Stimulated activated CD8-positive, alpha-beta memory T cell treated with anti-CD3 and anti-CD28 coated beads, Interleukin-7, amount 100 ng/mL, for 4 hours (primary cell): ENCODE measurements at places on chromosomes 2 and 18.

DNA sequence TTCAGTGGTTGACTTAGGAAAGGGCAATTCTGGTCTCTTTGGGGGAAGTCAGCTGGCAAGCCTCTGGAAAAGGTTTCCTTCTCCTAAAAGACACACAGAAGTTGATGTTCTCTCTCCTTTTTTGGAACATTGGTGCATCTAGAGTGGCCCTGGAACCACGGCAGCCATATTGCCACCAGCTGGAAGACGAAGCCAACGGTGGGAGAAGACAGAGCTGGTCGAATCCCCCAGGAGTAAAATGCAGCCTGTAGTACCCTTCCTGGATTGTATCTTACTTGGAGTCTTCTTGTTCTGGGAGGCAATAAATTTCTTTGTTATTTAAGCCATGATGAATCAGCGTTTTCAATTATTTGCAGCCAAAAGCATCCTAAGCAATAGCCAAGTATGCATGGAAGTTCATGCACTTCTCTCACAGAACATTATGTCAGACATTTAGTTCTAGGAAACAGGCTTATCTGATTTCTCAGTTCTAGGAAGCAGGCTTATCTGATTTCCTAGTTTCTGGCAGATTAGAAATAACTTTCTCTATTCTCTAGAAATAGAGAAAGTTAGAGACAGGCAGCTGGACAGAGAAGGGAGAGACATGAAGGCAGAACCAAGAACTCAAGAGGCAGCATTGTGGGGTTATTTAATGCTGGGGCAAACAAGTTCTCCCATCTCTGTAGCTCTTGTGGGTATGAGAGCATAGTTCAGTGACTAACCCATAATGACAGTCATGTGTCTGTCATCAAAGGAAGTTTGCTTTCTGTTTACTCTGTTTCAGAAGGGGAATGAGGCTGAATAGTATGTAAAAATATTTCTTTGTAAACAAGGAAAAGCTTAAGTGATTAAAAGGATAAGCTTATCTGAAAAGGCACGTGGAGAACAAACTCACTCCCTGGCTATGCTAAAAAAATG is 40.5 kb upstream of the NABP1 start:
- DNase-seq = no peak

DNA sequence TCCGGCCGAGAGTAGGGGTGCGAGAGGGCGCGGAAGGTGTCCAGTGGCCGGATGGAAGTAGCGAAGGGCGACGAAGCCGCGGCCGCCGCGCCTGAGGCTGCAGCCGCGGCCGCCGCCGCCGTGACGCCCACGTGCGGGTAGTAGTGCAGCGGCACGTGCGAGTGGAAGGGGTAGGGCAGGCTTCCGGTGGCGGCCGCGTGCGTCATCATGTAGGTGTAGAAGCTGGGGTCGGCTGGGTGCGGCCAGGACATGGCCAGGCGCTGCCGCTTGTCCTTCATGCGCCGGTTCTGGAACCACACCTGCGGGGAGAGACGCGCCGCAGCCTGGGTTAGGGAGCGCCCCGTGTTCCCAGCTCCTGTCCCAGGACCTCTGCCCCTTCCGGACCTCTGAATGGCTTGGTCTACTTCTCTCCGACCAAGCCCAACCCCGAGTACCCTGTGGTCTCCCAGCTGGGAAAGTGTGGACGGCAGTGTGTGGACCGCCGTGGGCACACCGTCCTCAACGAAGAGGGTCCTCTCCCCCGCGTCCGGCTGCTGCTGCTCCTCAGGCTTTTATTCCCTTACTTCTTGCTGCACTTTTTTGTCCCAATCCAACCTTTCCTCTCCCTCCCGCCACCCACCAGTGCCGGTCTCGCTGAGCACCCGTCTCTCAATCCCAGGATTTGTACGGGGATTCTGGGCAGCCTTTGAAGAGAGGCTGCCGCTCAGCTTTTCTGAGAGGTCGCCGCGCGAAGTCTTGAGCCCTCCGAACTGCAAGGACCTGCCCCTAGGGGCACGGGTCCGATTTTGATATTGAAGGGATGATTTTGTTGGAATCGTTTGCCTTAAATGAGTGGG is 3.0 kb downstream of the EVX2 start:
- DNase-seq = no peak

- DNase-seq = no peak
Measured at GRCh38 chr2:209614690-209615369, 156.8 kb upstream of the UNC80 start.

DNA sequence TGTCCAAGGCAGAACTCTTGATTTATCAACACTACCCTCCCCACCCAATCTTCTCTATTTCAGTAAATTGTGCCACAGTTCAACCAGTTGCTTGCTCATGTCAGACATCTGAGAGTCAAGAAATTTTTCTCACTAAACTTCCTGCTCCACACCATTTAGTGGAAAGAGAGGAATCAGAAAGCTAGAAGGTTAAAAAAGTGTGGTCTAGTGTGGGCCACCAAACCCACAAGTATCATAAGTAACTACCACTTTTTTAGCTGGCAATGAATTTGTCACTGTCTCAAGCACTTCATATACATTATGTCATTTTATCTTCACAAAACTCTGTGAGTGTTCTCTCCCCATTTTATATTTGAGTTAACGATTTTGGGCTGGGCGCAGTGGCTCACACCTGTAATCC is 16.6 kb upstream of the MSTN start:
- no peak for DNase-seq

DNA sequence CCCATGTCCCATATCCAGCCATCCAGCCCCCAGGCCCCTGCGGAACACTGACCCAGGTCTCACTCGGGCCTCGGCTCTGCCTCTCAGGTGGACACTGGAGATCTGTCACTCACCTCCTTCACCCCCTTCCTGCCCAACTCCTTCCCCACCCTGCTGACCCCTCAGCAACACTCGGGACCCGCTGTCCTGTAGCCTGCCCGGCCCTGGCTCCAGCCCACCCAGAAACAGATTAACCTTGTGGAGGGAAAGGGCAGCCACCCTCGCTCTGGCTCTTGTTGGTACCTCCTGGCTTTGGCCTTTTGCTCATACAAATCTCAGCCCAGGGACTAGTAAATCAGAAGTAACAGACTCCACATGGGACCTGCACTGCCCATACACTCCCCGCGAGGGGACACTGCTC is 29.8 kb upstream of the PRLH start:
- DNase-seq = no peak
